AG04449 (cell line): ENCODE measurements at places on chromosomes 1 and 21.

DNA sequence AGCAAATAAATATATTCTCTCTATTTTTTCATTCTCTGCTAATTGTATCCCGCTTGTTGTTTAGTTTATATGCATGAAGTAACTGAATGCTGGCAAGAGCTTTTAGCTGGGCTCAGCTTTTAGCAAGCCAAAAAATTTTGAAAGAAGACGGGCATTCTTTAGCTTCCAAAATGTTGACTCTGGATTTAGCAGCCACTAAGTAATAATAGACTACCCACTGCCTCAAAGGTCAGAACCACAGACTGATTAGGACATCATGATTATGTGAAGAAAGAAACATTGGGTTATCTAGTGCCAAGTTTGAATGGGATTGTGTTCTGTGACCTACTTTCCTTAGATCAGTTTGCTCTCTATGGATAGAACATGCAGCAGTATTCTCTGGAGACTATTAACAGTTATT lies 80.3 kb upstream of the DPH5 start:
- no peak for DNase-seq

- no peak for DNase-seq
Observed at GRCh38 chr1:9009438-9010370, 16.5 kb downstream of the SLC2A7 start.

- no peak for DNase-seq
Observed at GRCh38 chr1:25590096-25590824, 26.3 kb upstream of the MAN1C1 start.

DNA sequence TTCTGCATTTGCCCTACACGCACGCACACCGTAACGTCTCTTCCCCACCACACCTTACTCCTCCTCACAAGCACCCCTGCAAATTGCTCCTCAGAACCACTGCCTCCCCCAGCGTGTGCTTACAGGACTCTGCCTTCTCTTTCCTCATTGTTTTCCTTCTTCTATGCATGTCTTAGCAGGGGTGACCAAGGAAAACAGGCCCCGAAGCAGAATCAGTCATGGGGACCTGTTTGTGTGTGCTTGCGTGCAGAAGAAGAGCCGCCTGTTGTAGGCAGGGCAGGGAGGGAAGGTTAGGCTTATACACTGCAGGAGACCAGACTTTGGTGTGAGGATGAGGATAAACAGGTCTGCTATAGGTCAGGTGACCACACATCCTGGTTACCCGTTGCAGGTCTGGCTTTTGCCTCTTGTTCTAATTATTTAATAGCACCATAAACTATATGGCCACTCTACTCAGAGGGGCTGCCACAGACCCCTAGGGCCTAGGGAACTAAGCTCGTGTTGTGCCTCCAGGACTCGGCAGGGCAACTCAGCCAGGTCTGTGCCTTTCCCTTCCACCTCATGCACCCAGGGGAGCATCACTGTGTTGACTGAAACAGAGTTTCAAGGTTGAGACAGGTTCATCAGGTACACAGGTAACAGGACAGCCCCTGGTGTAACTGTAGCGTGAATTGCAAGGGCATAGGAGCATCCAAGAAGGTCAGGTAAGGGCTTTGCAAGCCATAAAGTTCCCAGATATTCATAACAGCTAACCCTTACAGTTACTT lies 60.8 kb upstream of the EPS8L3 start:
- no peak for DNase-seq

DNA sequence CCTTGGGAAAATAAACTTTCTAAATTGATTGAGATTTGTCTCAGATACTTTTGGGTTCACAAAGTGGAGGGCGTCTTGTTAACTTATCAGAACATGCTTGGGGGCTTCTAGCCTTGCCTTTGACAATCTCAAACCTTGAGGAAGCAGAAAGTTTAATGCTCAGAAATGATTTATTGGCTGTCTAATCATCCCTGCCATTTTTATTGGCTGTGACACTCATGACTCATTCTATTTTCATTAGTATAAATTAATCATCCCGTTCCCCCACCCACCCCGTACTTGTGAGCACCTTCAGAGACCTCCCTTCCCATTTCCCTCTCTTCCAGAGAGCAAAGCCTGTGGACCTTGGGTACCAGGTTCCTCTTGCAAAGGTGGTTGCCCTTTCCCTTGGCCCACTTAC lies 87.1 kb downstream of the FGGY start:
- DNase-seq = no peak

GRCh38 chr1:71919811-71920509 lies 362.4 kb downstream of the NEGR1 start:
- DNase-seq = no peak

- no peak for DNase-seq
Observed at GRCh38 chr1:116934586-116935207, 25.0 kb downstream of the PTGFRN start.

- no peak for DNase-seq
Observed at GRCh38 chr1:25618433-25618808, 1.8 kb downstream of the MAN1C1 start.

- no peak for DNase-seq
Observed at GRCh38 chr1:53324321-53324720, 3.5 kb downstream of the LRP8 start.

DNA sequence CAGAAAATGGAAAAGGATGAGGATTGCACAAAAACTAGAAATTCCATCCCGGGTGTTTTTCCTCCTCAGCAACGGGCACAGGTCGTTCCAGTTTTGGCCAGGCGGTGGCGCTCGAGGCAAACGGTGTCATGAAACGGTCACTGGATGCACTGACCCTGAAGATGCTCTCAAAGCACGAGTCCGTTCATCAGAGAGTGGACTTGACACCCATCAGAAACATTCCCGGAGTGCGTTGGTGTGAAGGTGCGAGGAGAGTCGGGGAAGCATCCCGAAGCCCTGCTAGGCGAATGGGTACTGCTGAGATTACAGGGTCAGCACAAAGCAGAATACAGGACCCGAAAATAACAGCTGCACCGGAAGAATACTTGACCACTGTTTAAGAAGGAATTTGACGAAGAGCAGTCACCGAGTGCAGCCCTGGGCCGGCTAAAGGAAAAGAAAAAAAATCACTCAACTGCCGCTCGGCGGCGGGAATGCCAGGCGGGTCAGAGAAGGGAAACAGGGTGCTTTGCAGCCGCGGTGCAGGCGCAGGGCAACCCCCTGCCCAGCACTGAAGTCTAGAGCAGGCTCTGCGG lies 71.7 kb upstream of the ETS2 start:
- DNase-seq = peak; percentile 5

DNA sequence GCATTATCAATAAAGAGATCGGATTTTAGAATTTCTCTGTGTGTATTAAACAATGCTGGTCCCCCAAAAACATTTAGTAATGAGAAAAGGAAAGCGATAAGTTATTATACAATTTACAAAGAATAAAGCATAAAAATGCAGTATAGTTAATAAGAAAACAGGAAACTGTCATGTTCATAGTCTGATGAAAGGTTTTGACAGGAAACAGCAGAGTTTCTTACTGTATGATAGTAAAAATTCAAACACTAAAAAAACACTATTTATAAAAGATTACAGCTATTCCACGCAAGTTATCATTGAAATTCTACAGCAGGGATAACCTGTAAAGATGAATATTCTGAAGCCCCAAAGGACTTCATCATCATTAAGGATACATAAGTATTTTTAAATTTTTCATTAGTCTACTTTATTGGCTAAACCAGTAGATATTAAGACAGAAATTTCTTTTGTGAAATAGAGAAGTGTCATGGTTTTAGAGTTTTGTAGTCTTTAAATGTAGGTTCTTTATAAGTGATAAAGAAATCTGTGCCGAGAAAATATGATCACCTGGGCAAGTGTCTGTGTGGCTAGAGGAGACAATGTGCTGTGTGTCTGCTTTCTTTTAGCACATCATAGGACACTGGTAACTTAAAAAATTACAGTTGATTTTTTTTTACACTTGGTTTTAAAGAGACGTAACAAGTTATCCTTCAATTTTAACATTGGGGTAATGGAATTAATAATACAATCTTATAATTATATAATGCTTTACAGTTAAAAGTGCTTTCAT lies 49.7 kb upstream of the GFI1 start:
- DNase-seq = no peak

DNA sequence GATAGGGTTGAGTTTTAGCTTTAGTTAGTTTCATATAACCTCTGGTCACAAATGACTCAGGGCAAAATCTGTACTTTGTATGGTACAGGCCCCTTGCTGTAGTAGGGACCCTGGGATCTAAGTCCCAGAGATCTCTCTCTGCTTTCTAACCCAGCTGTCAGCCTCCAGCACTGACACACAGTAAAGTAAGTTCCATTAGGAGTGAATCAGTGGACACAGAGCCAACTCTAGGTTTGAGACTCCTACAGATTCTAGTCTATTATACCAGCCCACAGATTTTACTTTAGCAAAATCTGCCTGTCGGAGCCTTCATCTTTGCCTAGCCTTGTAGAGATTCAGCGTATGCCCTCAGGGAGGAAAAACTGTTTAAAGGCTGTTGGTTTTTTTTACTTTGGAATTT lies 52.5 kb downstream of the ANGPTL1 start:
- DNase-seq = peak; percentile 14

GRCh38 chr1:156973417-156973816 lies 53.0 kb downstream of the LRRC71 start:
- DNase-seq = no peak

DNA sequence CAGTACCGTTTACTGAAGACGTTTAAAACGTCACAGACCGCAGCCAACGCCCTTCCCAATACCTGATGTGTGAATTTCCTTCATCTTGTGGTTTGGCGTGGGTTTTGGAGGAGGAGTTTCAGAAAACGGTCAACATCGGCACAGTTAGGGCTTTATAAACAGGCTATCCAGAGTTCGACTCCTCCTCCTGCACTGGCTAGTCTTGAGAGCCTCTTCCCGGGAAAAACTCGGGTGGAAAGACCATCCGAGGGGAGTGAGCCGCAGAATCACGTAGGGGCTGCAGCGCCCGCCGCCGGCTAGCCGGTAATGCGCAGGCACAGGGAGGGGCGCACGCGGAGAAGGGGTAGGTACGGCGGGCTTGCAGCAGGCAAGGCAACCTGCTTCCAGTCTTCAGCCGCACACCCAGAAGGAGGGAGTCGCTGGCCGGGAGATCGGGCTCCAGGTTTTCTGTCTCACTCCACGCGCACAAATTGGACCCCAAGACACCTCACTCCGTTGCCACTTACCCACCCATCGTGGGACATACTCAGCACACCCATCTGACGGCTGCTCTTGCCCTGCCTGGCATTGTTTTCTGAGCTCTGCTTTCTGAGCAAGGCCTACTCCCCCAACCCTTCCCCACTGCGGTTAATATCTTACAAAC lies 25.4 kb downstream of the SLC19A2 start:
- no peak for DNase-seq

DNA sequence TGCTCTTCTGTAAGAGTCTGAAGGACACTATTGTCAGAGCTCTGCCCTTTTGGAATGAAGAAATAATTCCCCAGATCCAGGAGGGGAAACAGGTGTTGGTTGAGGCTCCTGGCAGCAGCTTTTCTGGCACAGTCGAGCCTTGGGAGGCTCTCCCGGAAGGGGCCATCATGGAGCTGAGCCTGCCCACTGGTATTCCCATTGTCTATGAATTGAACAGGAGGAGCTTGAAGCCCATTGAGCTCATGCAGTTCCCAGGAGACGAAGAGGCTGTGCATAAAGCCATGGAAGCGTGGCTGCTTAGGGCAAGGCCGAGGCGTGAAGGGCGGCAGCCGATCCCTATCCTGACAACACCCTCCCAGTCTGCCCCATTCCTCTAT lies 26.6 kb downstream of the UBE4B start:
- no peak for DNase-seq

GRCh38 chr1:150065184-150065871 lies 2.2 kb upstream of the VPS45 start:
- no peak for DNase-seq

- no peak for DNase-seq
Observed at GRCh38 chr1:29541631-29542030, 305.3 kb downstream of the PTPRU start.

DNA sequence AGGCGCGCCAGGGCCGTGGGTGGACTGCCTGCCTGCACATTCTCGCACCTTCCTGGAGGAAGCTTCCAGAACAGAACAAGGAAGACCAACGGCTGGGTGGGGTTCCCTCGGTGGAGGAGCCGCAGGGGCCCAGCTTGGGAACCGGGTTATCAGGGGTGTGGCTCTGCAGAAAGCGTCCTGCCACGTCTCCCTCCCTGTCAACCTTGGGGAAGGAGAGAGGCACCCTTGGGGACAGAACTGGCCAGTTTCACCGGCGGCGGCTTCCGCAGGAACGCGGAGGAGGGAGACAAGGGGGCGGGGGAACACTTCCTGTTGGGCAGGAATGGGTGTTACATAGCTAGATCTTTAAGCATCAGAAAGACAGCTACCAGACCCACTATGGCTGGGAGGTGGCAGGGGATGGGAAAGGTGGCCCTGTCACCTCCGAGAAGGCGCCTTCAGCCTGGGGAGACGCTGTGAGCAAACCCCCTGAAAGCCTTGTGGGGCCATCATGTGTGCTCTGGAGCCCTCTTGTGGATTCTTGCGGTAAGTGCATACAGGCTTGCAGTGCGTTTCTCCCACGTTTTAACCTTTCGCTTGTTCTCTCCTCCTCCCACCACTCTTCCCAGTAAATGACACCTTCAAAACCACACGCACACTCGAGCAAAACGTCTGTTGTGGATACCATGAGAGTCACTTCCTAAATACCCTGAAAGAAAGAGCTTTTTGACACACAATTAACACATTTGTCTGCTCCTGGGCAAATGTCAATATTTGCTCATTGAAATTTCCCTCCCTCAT lies 3.8 kb upstream of the PLEKHA6 start:
- no peak for DNase-seq

- DNase-seq = no peak
Observed at GRCh38 chr1:82762829-82763532, 962.2 kb downstream of the ADGRL2 start.

DNA sequence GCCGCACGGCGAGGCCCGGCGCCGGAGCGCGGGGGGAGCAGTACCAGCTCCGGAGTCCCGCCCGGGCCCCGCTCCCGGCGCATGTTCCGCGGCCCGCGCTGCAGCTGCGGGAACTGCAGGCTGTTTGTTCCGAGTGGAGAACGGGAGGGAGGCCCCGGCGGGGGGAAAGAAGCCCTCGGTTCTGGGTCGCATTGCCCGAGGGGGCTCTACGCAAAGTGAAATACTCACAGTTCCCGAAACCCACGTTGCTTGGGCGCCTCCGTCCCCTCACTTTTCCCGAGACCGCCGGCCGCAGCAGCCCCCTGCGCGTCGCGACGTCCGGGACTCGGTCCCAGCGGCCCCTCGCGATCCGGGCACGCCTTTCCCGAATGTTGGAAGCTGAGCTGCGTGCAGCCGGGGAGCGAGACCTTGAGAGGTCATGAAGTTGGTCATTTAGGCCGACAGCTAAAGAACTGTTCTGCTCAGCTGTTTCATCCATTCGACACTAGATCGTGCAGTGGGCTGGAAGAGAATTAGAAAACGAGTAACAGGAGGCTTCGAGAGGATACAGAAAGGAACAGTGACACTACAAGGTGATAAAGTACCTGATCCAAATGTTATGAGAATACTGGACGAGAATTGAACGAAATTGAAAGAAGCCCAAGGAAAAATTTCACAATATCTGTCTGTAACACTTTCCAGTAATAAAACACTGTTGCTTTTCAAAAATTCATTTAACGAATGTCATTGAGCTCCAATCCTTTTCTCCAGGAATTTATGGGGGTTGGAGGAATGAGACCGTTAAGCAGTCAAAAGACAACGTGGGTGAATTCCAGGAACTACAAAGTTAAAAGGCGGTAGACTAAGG lies 657 bp upstream of the LIN9 start:
- no peak for DNase-seq
